ENCODE measurements at places on chromosomes 1 and 21.

DNA sequence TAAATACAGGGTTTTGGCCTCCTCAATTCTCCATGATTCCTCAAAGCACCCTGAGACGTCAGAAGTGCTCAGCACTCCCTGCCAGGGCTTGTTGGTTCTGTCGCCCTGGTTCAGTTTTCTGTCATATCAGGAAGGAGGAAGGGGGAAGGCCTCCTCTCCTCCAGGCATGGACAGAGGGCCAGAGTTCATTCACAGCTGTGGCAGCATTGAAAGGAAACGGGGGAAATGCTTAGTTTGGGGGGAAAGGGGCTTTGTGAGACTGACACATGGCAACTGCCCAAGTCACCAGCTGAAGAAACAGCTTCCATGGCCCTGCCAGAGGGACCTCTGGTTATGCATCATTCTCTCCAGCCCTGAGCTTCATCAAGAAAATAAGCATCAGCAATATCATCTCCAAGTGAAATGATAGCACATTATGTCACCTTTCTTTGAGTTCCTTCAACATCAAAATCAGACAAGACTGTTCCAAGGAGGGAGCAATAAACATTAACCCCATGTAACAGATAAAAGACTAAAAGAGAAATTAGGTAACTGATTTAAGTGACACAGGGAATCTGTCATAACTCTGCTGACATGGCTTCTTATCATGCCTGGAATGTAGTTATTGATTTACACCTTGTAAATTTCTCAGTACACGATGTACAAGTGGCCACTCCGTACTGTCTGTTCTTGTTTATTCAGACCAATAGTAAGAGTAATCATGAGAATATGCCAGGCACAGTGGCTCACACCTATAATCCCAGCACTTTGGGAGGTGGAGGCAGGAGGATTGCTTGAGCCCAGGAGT, 103.2 kb upstream of the SLC25A33 start:
- no peak for DNase-seq

GRCh38 chr1:31745096-31745945, 18.8 kb downstream of the ADGRB2 start:
- DNase-seq = peak; percentile 46

- peak; percentile 16 for DNase-seq
These were observed 36.0 kb downstream of the F5 start for GRCh38 chr1:169550294-169550693.

- peak; percentile 91 for DNase-seq
These were observed 127.5 kb downstream of the UCK2 start for GRCh38 chr1:165954940-165955339.
